Heart left ventricle (tissue), 16 donors: ENCODE measurements at places on chromosomes 12 and 14.

DNA sequence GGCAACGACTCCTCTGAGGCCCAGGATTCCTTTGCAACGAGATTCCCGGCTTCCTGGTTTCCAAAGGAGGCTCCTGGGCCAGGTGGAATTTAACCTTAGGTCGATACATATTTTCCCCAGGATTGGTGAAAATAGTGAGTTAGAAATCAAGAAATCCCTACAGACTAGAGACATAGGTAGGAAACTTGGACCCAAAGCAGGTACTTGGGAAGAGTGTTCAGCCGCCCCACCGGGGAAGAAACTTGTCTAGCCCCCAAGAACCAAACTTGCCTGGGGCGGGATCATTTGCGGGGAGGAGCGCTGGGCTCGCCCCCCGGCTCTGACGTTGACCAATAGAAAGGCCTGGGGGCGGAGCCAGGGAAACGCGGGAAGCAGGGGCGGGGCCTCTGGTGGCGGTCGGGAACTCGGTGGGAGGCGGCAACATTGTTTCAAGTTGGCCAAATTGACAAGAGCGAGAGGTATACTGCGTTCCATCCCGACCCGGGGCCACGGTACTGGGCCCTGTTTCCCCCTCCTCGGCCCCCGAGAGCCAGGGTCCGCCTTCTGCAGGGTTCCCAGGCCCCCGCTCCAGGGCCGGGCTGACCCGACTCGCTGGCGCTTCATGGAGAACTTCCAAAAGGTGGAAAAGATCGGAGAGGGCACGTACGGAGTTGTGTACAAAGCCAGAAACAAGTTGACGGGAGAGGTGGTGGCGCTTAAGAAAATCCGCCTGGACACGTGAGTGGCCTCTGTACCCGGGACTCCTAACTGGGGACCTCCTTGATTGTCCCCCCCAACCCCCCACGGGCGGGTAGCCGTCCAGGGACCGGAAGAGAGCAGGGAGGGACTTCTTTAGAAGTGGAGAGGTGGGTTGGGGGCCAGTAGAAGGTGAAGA is at the start of gene CDK2:
Gene CDK2 (plus strand): TSS at position 423 of the 874 bp plus-strand sequence. CDS start 179 bp downstream, at position 602.
- DNase-seq: peak; percentile 95

DNA sequence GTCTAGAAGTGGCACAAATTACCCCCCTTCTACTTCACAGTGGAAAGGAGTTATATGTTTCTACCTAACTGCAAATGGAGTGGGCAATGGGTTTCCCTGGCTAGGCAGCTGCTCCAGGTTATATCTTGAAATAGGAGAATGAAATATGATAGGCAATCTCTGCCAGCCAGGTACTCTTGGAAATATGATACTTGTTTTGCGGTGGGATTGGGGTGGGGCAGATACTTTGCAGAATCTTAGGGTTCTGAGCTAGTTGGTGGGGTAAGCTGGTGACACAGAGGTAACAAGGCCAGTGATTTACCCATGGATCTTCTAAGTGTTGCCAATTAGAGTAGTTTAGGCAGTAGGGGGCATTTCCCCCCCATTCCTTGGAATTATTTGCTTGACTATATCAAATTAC is 140.1 kb downstream of the ATP23 start:
- DNase-seq: no peak

GRCh38 chr14:105187935-105188524 is 6.9 kb upstream of the NUDT14 start:
- no peak for DNase-seq

DNA sequence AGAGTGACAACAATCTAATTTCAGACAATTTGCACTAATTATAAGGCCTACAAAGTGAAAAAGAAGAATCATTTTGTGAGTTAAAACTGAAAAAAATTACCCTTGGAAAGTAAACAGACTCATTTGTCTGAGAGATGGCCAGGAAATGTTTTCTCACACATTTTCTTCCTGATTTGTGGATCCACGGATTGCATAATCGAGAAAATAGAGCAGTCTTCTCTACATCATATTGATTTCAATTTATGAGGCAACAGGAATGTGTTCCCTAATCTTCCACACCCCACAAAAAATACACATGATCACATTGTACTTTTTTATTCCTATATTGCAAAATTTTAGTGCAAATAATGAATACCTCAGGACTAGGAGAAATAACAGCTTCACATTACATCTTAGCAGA is 160.8 kb downstream of the CCER1 start:
- no peak for DNase-seq
